ENCODE measurements at places on chromosomes 6 and 20.

DNA sequence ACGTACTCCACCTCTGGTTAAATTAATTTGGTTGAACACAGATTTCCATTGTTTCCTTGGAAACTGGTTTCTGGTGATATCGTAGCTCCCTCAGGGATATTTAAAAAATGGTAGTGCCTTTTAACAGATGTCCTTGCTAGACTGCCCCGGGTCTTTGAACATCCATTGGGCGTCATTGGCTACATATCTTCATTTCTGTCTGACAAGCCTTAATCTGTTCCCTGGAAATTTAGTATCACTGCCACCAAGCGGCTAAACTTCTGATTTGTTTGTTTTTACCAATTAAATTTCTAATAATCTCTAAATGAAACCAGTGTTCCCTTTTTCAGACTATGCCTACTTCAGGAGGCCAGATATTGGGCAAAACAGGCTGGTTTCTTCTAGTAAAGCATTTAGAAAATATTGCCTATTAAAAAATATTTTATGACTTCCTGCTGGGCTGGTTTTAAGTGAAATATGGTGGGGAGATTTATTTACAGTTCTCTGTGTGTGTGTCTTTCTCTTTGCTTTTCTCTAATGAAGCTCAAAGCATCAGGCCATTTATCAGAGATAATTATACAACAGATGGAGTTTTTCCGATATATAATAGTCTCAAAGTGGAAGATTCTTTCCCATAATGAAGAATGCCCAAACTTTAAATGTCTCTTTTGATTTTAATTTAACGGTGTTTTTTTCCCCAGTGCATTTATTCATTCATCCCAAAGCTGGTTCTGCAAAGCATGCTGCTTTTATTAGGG lies 249.5 kb downstream of the ZFAND3 start:
- no peak for DNase-seq

DNA sequence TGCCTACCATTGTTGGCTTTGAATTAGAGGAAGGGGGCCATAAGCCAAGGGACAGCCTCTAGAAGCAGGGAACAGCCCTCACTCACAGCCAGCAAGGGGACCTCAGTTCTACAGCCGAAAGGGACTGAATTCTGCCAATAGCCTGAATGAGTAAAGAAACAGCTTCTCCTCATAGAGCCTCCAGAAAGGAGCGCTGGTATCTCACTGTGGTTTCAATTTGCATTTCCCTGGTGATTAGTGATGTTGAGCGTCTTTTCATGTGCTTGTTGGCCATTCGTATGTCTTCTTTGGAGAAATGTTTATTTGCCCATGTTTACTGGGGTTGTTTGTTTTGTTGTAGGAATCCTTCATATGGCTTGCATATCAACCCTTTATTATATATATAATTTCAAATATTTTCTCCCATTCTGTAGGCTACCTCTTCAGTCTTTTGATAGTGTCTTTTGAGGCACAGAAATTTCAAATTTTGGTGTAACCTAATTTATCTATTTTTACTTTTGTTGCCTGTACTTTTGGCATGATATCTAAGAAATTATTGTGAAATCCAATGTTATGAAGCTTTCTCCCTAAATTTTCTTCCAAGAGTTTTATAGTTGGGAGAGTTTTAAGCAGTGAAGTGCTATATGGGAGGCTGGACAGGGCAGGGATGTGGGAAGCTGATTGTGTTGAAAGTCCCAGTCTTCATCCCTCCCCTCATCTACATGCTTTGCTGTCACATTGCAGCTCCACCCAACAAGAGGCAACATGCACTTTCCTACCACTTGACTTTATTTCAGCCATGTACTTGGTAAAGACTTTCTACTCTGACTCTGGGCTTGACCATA lies 82.3 kb upstream of the SHLD1 start:
- DNase-seq: no peak

- no peak for DNase-seq
Measured at GRCh38 chr20:3539311-3540107, 68.7 kb downstream of the ATRN start.

- DNase-seq: no peak
Measured at GRCh38 chr6:13681305-13682061, 30.2 kb downstream of the RANBP9 start.

- no peak for DNase-seq
Measured at GRCh38 chr6:131026243-131026642, 36.8 kb downstream of the EPB41L2 start.

DNA sequence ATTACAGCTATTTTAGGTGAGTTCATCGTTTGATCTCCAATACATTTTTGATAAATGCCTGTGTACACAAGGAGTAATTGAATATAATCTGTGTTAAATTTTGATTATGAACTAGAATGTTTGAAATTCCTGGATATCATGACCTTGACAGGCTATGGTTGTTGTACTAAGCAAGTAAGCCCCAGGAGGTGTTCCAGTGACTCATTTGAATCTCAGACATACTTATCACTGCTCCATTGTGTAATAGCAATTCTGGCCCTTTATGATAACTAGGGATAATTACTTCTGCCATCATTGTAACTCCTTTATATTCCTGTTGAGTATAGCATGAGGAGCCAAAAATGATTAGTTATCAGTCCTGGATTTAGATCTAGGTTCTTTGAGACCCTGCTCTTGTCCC lies 1424.6 kb upstream of the ADGRB3 start:
- DNase-seq: no peak

DNA sequence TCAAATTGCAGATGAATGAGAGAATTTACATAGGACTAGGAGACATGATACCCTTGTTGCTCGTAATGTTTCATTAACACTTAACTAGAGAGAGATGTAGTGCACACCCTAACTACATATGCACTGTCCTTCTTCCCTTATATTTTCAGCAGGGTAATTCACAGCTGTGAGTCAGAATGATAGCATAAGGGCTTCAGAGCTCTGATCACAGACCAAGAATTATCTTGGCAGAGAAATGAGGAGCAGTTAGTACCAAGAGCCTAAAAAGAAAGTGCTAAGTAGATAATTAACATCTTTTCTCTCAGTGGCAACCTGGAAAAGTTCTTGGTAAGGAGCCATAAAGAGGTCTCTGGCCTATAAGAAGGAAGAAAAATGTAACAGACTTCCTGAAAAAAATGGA lies 35.8 kb downstream of the GRIK2 start:
- no peak for DNase-seq

DNA sequence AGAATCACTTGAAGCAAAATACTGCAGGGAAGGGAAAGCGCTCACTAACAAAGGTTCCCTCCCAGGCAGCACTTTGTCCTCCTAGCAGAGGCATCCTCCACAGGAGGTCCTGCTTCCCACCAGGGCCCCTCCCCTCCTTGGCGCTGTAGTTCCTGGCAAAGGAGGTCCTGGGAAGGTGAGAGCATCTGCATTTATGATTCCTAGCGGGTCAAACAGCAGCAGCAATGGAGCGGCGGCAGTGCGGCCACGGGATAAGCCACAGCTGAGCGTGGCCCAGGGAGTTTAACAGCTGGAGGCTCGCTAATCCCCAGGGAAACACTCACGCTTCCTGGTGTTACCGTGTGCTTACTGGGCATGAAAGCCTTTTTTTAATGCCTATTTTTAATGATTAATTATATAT lies 185.8 kb downstream of the TTLL2 start:
- no peak for DNase-seq

DNA sequence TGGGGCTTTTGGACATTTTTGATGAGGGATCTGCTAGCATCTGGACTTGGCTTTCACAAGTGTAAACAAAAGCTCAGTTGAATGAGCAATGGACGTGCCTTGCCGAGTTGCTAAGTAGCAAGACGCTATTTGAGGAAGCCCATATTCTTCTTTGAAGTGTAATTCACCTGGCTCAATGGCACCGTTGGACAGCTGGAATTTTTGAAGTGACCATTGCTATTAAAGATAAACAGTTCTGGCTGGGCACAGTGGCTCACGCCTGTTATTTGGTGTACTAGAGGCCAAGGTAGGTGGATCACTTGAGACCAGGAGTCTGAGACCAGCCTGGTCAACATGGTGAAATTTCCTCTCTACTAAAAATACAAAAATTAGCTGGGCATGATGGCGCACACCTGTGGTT lies 88.8 kb upstream of the SOX4 start:
- no peak for DNase-seq

DNA sequence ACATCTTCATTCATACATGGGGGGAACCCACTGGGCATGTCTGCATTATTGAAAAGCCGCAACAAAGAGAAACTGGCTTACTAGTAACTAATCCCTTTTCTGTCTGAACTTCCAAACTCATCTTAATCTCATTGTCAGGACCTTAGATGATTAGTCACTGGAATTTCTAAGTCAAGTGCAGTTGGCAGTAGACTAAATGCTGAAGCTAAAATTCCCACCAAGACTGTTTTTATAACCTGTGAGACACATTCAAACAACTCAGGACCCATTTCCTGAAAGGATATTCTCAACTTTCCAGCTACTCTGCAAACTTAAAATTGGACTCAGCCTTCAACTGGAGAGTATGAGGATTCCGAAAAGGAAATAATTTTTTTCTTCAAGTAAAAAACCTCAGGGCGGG lies 94.8 kb upstream of the SCAF8 start:
- no peak for DNase-seq

DNA sequence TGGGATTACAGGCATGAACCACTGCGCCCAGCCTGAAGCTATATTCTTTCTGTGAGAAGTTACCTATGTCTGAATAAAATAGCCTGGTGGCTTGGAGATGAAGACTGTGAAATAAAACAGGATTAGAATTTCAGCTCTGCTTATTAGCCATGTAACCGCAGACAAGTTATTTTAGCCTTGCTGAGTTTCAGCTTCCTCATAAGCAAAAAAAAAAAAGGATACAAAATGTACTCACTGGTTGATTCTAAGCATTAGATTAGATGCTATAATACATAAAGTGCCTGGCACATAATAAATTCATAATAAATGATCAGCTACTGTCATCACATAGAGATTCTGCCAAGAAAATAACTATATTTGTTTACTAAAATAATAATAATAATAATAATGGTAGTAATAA lies 98.8 kb downstream of the EPB41L2 start:
- DNase-seq: no peak

DNA sequence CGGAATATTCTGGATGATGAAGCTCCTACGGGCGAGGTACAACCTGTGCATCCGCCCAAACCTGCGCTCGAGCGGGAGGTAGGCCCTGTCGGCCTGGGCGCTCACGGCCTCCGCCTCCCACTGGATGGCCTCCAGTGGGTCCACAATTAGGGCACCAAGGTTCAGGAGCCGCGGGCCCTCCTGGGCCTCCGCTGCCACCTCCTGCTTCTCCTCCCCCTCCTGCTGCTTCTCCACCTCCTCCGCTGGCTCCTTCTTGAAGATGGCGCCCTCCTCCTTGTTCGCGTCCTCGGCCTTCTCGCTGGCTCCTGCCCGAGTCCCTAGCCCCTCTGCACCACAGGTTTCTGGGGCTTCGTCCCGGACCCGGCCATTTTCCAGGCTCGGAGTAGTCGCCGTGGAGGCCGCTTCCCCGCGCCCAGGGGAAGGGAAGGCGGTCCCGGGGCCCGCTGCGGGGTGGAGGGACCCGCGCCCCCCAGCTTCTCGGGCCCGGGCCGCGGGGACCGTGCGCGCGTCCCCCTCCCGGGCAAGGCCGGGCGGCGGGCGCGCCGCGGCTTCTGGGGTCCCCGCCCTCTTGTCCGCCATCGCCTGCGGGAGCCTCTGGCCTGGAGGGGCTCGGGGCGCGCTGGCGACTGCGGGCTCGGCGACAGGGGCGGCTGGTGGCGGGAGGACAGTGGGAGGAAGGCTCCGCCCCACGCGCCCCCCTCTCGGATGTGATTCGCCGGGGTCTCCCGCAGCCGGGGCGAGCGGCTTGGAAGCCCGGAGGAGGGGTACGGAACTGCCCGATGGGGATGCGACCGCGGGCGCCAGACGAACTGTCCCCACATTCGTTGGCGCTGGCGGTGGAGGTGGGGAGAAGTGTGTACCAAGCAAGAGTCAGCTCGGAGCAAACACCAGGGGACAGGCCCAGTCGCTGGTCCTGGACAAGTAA lies 17.6 kb downstream of the PLAGL2 start:
- no peak for DNase-seq

- DNase-seq: no peak
Measured at GRCh38 chr6:163147994-163148393, 266.5 kb upstream of the QKI start.

GRCh38 chr20:58378704-58379103 lies 10.3 kb upstream of the VAPB start:
- DNase-seq: no peak

DNA sequence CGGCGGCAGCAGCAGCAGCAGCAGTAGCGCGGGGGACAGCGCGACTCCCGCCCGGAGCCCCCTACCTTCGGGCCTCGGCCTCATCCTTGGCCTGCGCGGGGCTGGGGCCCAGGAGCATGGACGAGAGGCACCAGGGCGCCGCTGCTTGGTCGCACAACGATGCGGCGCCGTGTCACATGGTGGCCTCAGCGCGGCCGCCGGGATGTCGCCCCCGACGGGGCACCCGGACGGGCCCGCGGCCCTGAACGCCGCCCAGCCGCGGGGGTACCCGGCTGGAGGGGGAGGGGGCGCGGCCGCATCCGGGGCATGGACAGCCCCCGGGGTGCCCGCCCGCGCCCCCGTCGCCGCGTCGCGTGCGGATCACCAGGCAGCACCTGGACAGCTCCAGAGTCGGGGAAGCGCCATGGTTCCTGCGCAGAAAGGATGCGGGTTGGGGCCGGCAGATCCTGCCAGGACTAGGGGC lies 57.1 kb downstream of the CDH22 start:
- no peak for DNase-seq
